ENCODE measurements at places on chromosomes 6 and 20.

DNA sequence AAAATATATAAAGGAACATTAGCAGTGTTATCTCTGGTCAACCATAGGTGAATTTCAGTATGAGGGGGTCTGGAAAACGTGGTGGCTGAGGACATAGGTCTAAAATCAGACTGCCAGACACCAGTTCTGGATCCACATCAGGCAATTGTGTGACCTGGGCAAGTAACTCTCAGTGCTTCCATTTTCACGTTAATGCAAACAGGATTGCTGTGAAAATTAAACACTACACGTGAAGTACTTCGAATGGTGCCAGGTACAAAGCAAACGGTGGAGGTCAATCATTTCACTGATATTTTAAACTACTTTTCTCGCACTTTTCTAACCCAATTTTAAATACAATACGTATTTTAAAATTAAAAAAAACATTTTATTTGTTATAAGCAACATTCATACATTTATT, 315.7 kb downstream of the TRDN start:
- no peak for DNase-seq

DNA sequence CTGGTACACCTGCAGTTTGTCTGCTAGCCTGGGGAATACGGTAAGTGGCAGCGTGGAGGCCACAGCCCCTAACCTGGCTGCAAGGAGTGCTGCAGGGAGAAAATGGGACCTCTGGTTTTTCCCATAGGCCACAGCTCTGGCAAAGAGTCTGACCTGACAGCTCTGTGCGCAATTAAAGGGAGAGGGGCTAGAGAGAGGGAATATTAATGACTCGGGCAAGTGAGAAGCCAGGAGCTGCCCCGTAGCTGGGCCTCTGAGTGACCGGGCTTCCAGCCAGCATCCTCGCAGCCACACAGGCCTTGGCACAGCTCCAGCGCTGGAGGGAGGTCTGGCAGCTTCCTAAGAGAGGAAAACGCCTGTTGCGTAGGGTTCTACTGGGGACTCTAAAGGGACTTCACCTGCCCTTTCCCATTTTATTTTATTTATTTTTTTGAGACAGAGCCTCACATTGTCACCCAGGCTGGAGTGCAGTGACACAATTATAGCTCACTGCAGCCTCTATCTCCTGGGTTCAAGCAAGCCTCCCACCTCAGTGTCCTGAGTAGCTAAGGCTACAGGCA, 18.2 kb upstream of the OCSTAMP start:
- DNase-seq: no peak

GRCh38 chr6:148432462-148433195, 90.0 kb downstream of the SASH1 start:
- DNase-seq: no peak

- no peak for DNase-seq
Measured at GRCh38 chr6:143608906-143609305, 68.9 kb upstream of the PHACTR2 start.

GRCh38 chr6:94041945-94042709, 622.8 kb upstream of the EPHA7 start:
- DNase-seq: no peak

GRCh38 chr6:90678049-90678779, 91.3 kb upstream of the MAP3K7 start:
- DNase-seq: no peak

DNA sequence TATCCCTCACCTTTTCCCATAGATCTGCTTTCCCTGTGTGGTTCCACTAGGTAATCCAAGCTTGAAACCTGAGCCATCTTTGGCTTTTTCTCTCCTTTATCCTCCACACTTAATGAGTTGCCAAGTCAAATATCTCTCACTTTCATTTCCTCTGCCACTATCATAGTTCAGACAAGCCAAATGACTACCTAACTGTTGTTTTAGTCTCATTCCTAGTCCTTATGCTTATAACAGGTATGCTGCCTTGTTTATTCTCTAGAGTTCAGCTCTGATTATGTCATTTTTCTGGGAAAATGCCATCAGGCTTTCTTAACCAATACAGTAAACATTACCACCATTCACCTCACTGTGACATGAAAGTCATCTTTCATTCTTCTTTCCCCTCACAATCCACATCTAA, 6.5 kb downstream of the EFHC1 start:
- no peak for DNase-seq

DNA sequence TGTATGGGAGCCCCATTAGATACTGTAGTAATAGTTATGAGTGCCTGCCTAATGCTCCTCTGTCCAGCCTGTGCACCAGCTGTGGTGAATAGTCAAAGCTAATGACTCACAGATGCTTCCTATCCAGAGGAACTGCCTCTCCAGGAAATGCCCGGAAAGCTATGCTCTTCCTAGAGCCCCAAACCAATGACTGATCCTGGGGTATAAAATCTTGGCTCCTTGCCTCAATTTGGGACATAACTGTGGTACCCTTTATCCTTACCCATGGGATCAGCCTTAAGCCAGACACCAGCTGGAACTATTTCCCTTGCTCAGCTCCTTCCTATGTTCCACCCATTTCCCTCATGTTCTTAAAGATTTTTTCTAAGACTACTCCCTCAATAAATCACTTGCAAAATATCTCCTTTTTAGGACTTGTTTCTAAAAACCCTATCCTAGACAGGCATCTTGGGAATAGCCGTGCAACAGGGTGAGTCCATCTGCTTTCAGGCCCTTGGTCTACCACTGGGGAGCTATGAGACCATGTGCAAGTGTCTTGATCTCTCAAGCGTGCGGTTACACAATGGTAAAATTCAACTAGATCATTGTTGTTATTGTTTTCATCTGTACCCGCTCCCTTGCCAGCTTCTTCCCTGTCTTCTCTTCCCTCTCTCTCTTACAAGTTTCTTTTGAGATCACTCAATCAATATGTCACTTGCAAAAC, 283.7 kb downstream of the BTBD3 start:
- DNase-seq: no peak

GRCh38 chr6:89375427-89376267, 23.1 kb upstream of the UBE2J1 start:
- peak; percentile 78 for DNase-seq
